CD8-positive, alpha-beta memory T cell (primary cell): ENCODE measurements at places on chromosomes 7 and 10. TPM values are rescaled to one million over a fixed set of nuclear protein-coding genes. Genes with fewer than 3 reads are reported as not detected.

Gene DNAJC12
- 12.7 TPM for total RNA-seq

Gene PNLIP
- total RNA-seq = not detected

Gene C7orf57
- total RNA-seq = 0.92 TPM

Gene TCF7L2
- 0.81 TPM for total RNA-seq

Gene CCL24
- total RNA-seq = not detected

Gene PDZD7
- 0.33 TPM for total RNA-seq

Gene TPST1
- 1.9 TPM for total RNA-seq

- DNase-seq = no peak
Measured at GRCh38 chr7:141463986-141464385, 87.2 kb upstream of the AGK start.

DNA sequence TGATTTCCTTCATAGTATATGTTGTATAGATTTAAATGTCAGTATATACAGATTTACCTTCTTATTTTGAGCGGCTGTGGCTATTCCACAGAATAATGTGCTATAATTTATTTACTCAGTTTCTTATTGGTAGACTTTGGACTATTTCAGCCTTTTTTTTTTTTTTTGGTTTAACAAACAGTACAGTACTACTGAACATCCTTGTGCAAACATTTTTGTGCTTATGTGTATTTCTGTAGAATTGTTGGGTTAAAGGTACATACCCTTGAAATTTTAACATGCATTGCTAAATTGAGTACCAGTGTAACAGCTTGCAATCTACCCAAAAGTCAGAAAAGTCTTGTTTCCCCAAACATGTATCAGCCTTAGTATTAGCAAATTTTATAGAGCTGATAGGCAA lies 68.8 kb downstream of the HHEX start:
- no peak for DNase-seq

- DNase-seq = no peak
Measured at GRCh38 chr7:42883950-42884349, 27.9 kb downstream of the C7orf25 start.

GRCh38 chr7:131745390-131746248 lies 189.2 kb upstream of the PODXL start:
- no peak for DNase-seq

GRCh38 chr7:11831736-11832495 lies at the start of gene THSD7A:
TSS of gene THSD7A (minus strand) at chr7:11832198. CDS start at chr7:11831946, 252 bp downstream.
- DNase-seq = no peak

GRCh38 chr7:157640144-157640543 lies 303.3 kb downstream of the DNAJB6 start:
- no peak for DNase-seq

GRCh38 chr7:23299770-23300300 lies 696 bp downstream of the MALSU1 start:
- DNase-seq = no peak

DNA sequence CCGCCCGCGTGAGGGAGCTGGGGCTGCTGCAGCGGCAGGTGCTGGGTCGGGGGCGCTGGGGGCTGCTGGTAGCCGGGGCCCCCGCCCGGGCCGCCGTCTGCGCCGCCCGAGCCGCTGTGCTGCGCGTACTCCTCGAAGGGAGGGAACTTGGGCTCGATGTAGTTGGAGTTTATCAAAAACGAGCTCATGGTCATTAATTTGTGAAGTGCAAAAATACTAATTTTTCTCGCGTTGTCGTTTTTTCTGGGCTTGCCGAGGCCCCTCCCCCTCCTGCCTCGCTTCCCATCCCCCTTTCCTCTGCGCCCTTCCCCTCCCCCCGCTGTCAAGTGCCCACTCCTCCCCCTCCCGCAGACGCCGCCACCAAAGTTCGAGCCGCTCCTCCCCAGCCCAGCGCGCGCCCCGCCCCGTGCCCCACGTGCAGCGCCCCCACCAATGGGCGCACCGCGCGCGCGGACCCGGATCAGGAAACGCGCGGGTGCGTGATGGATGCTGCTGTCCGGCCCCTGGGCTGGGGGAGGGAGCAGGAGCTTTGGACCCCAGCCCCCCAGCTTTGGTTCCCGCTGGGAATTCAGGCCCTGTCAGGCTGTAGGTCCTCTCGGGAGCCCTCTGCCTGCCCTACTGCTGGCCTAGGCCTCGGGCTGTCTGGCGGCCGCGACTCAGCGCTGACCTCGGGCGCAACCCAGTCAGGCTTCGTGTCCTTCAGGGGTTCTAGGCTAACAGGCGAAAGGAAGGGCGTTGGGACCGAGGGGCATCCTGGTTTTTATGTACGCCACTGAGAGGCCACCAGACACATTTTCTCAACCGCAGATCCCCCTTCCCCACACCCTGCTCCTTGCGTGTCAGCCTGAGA lies at the start of gene HOXA4:
HOXA4 (minus strand) TSS at position 218 of the 850 bp plus-strand sequence; CDS start at position 194, 24 bp downstream.
- peak; percentile 71 for DNase-seq

DNA sequence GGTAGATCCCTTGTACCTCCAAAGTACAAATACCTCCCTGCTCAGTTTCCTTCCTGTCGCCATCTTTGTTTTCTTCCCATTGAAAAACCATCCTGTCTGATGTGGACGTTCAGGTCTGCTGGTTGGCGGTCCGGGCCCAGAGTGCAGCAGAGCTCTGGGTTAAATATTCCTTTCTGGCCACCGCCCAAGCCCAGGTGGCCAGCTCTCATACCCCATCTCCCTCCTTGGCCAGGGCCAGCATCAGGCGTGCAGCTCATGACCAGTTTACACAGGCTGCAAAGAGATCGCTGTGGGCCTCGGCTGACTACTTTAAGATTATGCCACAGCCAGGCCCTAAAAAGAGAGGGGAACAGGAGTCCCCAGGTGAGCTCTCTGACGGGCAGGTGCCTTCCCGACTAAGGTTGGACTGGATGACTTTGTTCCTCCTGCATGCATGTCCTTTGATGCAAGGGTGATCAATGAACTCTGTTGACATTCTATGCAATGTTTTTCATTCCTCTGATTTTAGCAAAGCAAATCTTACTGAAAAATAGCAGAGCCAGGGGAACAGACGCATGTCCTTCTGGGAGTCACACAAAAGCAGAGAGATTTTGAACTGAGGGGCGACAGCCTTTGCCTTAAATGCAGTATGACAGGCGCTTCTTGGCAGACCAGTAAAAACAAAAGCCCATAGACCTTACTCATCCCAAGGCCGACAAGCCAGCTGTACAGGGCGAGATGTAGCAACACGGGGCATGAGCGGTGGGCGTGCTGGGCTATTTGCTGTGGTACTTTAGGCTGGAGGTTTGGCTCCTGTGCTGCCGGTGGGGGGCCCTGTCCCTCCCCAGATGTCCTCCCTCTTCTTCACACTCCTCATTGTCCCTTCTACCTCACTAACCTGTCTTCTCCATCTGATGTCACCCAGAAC lies 33.3 kb upstream of the SH2B2 start:
- no peak for DNase-seq

GRCh38 chr10:2488446-2489005 lies 578.8 kb upstream of the PFKP start:
- no peak for DNase-seq

DNA sequence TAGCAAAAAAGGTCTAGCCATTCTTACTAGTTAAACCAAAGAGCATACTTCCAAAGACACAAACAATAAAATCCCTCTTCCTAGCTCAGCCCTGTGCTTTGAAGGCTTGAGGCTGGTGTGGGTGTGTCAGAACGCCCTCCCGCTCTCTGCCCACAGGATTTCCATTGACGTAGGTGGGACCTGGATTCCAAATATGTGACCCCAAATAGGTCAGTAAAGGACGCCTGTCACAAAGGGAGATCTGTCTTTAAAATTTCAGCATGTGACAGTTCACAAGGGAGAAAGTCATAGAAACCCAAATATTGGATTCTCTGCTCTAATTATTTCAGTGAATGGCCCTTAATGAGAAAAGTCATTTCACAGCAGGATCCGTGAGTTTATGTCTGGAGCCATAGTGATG lies 39.9 kb upstream of the LYZL1 start:
- DNase-seq = no peak

GRCh38 chr10:71025535-71025934 lies 137.2 kb upstream of the PCBD1 start:
- DNase-seq = no peak
